Activated naive CD8-positive, alpha-beta T cell treated with anti-CD3 and anti-CD28 coated beads, Interleukin-2, amount 50 U/mL, for 24 hours (primary cell): ENCODE measurements at places on chromosomes 2 and 18.

DNA sequence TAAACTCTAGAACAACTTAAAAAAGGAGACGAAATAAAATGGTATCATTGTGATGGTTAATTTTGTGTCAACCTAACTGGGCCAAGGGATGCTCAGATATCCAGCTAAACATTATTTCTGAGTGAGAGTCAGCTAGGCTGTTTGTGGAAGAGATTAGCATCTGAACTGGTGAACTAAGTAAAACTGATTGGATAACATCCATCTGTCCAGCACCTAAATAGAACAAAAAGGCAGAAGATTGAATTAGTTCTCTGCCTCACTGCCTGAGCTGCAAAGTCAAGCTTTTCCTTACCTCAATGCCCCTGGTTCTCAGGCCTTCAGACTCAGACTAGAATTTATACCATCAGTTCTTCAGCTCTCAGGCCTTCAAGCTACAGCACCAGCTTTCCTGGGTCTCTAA is 30.0 kb downstream of the PPP3R1 start:
- no peak for DNase-seq

- no peak for DNase-seq
Observed at GRCh38 chr2:169775765-169776164, 22.9 kb upstream of the SSB start.

- no peak for DNase-seq
Observed at GRCh38 chr2:8615576-8616281, 66.1 kb upstream of the ID2 start.

- DNase-seq, result no peak
Observed at GRCh38 chr2:167127135-167127534, 238.9 kb downstream of the XIRP2 start.

GRCh38 chr2:85536479-85536878 is 2.5 kb upstream of the MAT2A start:
- no peak for DNase-seq

DNA sequence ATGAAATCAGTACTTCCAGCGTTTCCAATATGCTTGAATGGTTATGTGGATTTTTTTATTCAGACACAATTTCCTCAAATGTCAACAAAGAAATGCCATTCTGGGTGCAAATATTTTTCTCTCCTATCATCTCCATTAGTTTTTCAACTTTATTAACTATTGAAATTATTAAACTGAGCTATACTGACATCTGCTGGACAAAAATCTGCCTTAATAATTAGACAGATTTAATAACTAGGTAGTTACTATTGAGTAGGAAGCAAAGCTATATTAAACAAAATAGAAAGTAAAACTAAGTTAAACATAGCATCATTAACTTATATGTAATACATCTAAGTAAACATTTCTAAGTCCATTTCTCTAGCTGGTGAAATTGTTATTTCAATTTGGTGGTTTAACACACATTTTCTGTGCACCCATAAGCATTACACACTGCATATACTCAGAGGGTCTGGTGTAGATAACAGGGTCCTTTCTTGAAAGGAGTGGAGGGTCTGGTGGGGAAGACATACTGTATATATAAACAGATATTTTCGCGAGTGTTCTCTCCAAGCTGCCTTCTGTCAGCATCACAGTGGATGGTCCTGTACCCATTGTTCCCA is 77.0 kb downstream of the LANCL1 start:
- DNase-seq, result no peak

- DNase-seq, result no peak
Observed at GRCh38 chr2:201798252-201798913, 8.0 kb upstream of the CDK15 start.

DNA sequence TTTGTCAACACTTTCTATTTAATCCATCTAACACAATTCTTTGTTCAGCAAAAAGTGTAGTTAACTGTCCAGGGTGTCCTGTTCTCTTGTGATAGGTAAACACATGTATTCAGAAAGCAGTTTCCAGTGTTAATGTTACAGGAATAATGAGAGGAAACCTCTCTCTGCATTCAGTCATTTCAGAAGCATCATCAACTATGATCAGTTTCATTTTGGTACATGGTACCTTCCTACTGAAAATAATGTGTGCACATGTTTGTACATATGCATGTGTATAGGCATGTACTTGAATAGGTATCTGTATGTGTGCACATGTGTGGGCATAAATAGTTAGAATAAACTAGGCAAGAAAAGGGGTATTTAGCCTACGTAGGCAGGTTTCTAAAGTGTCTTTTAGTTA is 16.6 kb downstream of the EFEMP1 start:
- no peak for DNase-seq

DNA sequence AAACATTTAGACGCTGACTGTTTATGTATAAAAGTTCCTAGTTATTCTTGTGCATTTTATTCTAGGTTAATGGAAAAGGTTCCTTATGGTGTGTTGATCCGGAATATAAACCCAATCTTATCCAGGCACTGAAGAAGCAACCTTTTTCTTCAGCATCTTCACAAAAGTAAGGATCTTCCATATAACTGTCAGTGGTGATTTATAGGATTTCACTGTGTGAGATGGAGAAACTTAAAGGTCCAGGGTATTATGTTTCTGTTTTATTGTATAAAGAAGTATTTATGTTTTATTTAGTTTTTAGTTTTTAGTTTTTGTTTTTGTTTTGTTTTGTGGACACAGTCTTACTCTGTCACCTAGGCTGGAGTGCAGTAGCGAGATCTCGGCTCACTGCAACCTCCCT is 171.0 kb upstream of the STON1 start:
- DNase-seq, result no peak

- no peak for DNase-seq
Observed at GRCh38 chr2:169997140-169997887, 170.1 kb downstream of the UBR3 start.

DNA sequence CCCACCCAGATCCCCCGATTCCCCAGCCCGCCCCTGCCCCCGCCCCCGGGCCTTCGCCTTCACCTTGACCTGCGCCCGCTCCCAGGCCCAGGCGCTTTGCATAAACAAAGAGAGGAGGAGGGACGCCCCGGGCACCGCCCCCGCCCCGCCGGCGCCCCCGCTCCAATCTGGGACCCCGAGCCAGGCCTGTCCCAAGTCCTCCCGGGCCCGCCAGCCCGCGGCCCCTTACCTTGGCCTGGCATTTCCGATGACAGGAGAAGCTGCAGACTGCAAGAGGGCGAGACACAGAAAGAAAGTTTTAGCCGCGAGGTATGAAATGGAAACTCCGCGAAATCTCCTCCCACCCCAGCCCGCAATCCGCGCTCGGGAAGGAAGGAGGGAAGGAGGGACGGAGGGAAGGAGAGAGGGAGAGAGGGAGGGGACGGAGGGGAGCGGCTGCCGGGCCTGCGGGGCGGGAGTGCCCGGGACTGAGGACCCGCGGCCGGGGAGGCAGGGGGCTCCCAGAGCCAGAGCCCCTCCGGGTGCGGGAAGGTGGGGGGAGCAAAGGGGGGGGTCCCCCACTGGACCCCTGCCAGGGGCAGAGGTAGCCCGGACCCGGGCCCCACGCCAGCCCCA is 24.2 kb downstream of the TNS1 start:
- DNase-seq, result no peak

- no peak for DNase-seq
Observed at GRCh38 chr2:102435741-102436140, 12.8 kb downstream of the IL18RAP start.

- DNase-seq, result no peak
Observed at GRCh38 chr2:73033142-73033765, 38.3 kb downstream of the SFXN5 start.

DNA sequence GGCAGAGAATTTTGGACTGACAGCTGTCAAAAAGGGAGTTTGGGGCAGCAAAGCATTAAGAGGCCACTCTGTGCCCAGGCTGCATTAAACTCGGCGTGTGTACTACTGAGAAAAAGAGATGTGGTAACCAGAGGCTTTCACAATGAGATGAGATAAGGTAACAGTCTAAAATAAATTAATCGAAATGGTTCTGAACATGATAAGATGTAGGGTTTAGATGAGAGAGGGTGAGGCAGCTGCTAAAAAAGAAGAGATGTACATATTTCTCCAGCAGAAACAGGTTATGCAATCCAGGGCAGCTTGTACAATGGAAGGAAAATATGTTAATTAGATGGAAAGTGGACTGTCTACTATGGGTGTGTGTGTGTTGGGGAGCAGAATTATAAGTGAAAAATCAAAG is 39.2 kb upstream of the ACTR3 start:
- DNase-seq, result no peak

- DNase-seq, result no peak
Observed at GRCh38 chr2:98436734-98437133, 7.9 kb upstream of the INPP4A start.

DNA sequence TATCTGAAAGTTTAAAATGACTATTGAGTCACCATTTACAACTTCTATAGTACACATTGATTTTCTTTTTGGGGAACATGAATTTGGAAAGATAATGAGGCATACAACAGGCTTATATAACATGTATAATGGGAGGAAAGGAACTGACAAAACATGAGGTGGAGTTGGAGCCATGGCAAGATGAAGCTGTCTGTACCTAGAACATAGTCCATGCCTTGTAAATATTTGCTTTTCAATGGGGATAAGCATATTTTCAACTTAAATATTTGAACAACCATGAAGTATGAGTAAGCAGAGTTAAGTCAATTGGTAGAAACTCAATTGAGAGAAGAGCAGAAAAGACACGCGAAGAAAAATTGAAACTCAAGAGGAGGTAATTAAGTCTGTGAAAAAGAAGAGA is 37.1 kb upstream of the GALNT13 start:
- no peak for DNase-seq

GRCh38 chr2:200042102-200042735 is 86.8 kb downstream of the MAIP1 start:
- DNase-seq, result no peak

DNA sequence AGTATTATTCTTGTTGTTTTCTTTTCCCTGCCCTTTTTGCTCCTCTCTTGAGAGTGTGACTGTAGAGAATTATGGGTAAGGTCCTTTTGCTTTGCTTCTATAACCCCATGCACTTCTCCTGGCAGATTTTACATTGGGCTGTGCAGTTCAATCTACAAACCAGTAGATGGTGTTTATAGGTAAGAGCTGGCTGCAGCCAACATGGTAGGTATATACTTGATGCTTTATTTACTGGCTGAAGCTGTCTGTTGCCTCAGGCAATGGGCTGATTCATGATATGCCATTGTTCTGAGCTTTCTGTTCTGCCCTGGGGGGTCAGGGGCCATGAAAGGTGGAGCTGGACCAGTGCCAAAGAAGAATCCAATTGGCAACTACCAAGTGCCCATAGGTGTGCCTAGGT is 48.3 kb upstream of the MYL1 start:
- no peak for DNase-seq

- DNase-seq, result no peak
Observed at GRCh38 chr18:28114472-28114871, 62.5 kb downstream of the CDH2 start.

DNA sequence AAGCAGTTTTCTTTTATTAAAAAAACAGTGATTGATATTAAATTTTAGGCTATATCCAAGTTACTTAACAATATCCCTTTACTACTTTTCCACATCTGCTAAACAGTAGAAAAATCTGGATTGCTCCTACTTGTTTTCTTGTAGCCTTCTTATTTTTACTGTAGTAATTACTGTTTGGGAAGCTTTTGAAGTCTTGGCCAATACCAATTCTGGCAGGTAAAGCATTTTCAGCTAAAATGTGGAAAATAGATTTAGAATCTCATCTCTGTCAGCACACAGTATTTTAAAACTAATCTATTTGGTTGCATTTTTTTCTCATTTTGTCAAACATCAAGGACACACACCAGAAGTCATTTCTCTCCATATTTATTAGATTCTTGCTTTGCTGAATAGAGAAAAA is 1485.7 kb upstream of the PIK3C3 start:
- DNase-seq, result no peak
